ENCODE measurements at places on chromosomes 3 and 15.
A peak's percentile ranks its signal among the peaks of the same experiment; 100 is the strongest.

DNA sequence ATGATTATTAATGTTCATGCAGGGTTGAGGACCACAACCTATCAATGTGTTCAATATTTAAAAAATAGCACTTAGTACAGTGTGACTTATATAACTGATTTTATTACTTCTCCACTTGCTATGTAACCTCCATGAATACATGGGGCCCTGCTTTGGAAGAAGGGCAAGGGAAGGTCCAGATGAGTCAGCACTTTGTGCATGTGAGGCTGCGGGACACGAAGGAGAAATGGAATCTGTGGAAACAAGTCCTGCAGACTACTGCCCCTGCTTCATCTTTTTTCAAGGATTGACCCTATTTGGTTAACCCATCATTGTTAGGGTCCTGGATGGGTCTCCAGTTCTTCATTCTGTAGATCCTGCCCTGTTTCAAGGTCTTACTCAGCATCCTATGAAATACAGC, 1.6 kb downstream of the NXPE3 start:
- no peak for DNase-seq

DNA sequence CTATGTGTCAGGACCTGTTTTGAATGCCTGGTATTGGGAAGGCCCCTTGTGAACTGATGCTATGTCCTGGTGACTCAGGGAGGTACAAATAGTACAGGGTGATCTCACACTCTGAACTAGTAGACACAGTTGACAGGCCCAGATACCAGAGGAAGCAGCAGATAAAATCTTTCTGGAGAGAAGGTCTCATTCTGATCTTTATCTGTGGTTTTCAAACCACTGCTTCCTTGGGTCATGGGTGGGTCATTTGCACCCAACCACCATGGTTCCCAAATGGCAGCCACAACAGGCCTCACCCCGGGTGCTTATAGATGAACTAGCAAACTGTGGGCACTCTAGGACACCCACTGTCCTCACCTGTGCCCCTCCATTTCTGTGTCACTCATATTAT, 43.4 kb downstream of the PXYLP1 start:
- no peak for DNase-seq

- DNase-seq, result no peak
Measured at GRCh38 chr3:169811631-169812331, 889 bp upstream of the LRRIQ4 start.

DNA sequence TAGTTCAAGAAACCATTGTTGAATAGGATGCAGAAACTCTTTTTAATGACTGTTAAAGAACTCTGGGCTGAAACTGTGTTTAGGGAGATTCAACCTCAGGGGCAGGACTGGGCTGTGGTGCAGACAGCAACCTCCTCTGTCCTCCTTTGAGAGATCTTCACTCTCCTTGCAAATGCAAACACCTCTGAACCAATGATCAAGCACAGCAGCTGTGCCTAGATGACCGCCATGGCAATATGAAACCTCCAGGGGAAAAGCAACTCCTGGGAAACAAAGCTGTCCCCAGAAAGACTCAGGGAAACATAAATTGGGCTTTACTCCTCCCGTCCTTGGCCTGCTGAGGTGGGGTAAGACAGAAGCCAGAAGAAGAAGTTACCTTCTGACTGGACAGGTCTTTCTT, 52.6 kb downstream of the TBC1D2B start:
- DNase-seq, result no peak

GRCh38 chr3:60386306-60386705, 864.9 kb downstream of the FHIT start:
- DNase-seq, result peak; percentile 4

DNA sequence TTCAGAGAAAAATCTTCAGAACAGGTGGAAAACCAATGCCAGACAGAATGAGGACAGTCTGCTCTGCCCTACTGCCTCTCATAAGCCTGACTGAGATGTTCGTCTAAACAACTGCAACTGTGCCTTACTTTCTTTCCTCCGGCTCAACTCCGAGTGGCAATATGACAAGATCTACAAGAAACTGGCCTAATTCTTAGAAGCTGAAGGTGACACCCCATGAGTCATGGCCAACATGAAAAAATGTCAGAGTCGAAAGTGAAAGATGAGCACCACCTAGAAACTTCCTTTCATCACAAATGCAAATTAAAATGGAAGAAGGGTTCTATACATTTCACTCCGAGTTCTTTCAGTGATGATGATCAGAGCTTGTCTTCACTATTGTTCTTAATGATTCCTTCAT, 12.9 kb downstream of the PCYT1A start:
- DNase-seq, result no peak

DNA sequence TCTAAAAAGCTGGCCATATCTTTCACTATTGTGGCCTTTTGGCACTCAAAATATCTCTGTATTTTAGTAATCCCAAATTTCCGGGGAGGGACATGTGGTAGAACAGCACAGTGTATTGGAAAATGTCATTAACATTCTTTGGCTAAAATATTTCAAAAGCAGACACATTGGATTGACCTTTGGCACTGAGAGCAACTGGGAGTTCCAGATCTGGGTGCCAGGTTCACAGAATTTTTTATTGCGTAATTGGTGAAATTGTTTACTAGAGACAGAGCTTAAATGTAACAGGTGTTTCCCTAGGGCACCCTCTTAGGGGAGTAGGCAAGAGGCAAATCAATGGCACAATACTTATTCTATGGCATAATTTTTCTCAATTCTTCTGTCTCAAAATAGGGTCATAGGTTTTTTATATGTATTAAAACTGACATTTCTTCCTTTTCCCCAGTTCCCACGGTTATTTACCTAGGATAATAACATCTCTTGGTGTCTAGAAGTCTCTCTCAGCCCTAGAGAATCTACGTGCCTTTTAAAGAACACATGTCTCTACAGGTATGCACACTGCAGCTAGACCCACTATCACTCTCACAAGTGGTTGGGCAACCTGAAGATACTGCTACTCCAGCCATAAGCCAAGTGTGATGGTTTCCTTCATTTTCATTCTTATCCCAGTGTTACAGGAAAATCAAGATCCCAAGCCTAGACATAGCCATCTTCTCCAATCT, 10.6 kb downstream of the RBMS3 start:
- DNase-seq, result no peak

DNA sequence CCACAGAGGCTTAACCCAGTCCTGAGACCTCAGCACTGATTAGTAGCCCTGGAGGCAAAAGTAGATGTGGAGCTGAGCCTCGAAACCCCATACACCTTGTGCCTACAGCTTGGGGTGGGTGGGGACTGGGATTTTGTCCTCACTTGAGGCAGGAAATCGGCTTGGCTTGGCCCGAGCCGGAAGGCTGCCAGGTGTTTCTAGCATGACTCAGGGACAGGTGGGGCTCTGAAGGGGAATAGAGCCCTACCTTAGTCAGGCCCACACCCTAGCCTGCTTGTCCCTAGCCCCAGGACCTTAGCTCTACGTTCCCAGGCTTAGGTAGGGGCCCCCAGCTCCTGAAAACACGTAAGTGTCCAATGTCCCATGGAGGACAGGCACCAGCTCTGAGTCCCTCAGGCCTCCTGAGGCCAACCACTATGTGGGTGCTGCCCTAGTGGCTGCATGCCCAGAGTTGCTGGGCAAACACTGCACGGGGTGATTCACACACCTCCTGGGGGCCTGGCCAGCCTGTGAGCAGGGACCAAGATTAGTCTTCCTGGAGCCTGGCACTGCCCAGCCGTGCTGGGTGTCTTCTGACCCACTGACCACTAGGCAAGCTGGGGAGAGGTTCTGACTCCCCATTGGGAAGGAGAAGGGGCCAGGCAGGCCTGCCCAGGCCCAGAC, 3.1 kb downstream of the MST1R start:
- no peak for DNase-seq

- DNase-seq, result no peak
Measured at GRCh38 chr3:154540950-154541604, 111.1 kb upstream of the GPR149 start.

DNA sequence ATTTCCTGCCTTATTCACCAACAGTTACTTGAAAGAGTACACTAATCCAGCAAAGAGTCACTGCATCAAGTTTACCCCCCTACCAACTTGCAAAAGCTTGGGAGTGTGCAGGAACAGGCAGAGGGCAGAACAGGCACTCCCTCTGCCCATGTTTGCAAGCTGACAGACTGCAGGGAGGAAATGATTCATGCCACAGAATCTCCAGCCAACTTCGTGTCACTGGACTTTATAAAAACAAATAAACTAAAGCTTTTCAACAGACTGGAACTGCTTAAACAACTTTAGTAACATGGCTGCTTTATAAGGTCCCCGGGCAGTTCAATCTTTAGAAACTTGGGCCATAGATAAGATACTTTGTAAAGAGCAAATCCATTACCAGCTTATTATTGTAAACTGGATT, 129.5 kb downstream of the THRB start:
- DNase-seq, result no peak

- DNase-seq, result no peak
Measured at GRCh38 chr3:144583871-144584270, 612.2 kb downstream of the DIPK2A start.

DNA sequence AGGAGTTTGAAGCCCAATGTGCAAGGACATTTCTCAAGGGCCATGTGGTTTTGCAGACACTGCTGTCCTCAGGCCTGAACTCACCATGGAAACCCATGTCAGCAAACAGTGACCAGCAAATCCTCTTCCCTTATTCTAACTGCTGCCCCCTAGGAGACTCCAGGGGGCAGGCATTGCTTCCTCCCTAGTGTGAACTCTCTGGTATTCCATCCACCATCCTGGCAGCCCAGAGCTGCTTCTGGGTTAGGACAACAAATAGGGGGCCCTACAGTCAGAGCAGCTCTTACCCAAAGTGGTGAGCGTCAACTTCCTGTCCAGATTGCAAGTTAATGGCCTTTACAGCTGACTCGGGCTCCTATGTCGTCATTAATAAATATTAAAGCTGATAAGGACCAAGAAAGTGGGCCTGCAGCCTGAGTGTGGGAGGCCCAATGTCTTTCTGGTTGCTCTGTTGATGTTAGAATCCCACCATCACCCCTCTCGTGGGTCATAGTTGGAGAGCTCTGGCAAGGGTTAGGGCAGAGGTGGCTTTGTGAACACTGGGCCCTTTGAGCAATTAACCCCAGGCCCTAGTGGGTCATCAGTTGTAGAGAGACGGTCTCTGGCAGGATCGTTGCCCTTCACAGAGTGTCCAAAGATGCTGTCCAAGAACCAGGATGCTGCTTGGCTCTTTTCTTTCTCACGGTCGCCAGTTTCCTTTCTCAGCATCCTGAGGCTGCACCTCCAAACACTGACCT, 41.5 kb downstream of the TGM4 start:
- DNase-seq, result no peak

DNA sequence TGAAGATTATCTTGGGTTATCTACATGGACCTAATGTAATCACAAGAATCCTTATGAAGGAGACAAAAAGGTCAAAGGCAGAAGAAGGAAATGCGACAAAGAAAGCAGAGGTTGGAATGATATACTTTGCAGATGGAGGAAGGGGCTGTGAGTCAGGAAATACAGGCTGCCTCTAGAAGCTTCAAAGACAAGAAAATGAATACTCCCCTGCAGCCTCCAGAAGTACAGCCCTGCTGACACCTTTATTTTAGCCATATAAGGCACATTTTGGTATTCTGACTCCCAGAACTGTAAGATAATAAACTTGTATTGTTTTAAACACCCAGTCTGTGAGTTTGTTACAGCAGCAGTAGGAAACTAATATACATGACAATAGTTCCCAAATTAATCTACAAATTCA, 58.6 kb downstream of the SIDT1 start:
- DNase-seq, result no peak

GRCh38 chr3:46093327-46093942, 66.2 kb upstream of the XCR1 start:
- DNase-seq, result no peak

DNA sequence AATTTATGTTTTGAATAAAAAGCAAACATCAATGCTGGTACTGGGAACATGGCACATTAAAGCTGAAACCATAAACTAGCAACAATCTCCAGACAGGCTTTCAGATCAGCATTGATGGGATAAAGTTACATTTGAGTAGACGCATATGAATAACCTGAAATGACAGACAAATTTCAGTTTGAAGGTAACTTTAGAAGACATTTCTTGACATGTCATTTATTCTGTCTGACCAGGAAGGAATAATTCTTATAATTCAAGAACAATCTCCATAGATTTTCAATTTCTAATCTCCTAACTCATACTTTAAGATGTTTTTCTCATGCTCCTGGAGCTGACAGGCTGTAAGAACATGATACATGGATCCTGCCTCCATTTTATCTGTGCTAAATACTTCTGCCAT, 69.8 kb downstream of the PLCH1 start:
- no peak for DNase-seq

DNA sequence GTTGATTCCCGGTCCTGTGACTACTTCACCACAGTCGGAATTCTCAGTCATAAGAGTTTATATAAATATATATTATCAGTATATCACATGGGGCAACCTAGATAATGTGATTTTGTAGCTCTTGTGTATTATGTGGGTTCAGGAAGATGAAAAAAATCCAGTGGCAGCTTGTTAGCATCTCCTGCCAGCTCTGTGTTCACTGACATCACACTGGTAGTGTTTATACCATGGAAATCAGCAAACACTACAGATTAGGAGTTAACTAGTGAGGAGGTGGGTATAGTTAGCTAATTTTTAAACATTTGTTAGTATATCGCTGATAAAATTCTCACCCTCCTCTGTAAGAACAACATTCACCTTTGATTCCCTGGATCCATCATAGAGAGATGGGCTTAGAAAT, 44.5 kb upstream of the KCNMB2 start:
- no peak for DNase-seq

GRCh38 chr15:68749793-68750192, 70.9 kb downstream of the ANP32A start:
- DNase-seq, result no peak

DNA sequence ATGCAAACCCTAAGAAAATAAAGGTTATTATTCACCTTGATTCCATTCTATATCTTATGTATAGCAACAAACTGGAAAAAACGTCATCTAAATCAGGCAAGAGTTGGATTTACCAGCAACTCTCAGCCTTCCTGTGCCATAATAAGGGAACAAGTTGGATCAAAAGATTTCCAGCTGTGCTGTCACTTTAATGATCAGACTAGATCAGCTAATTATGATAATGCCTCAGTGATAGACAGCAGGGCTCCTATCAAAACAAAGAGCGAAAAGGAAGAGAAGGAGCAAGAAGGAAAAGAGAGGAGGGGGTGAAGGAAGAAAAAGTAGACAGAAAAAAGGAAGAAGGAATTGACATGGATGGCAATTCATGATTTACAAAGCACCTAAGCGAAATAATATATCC, 36.7 kb upstream of the BCL6 start:
- DNase-seq, result no peak

DNA sequence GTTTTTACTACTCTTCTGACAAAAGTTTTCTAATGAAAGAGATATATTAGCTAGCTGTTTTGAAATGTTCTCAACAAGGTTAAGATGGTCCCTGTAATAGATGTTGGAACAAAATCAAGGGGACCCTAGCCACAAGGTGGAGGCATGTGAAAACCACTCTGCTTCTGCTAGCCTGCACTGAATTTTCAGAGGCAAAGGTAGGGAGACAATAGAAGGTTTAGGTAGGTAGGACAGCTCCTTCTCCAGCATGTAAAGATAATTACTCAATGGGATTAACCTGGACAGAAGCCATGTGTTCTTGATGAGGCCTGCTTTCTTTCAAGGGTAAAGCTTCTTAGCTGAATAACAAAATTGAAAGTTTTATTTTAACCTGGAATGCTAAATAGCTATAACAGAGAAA, 333.5 kb downstream of the LSAMP start:
- no peak for DNase-seq

- no peak for DNase-seq
Measured at GRCh38 chr15:80945605-80946004, 44.0 kb downstream of the MESD start.
